GM12878 (cell line): ENCODE measurements at places on chromosomes 7 and 10.

- no peak for DNase-seq
Observed at GRCh38 chr7:128708235-128708634, 30.9 kb upstream of the CALU start.

GRCh38 chr7:18770822-18771221, 275.3 kb downstream of the HDAC9 start:
- no peak for DNase-seq

DNA sequence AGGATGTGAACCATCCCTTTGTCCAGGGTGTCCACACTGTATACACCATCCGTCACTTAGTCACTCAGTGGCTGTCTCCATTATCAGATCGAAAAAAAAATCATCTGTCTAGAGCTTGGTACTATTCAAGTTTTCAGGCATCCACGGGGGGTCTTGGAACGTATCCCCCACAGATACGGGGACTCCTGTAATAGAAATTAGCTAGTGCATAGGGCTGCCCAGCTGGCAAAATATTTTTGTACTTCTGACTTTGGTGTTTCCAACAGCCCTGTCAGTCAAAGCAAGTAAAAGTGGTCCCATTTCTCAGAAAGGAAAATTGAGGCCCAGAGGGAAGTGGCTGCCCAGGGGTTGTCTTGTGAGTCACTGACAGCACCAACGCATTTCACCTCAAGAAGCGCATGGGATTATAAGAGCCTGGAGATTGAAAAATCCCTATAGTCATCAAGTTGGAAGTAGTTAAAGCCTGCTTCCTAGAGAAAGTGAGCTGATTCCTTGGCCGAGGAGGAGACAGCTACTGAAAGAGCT, 52.1 kb upstream of the SLC29A3 start:
- DNase-seq = no peak

DNA sequence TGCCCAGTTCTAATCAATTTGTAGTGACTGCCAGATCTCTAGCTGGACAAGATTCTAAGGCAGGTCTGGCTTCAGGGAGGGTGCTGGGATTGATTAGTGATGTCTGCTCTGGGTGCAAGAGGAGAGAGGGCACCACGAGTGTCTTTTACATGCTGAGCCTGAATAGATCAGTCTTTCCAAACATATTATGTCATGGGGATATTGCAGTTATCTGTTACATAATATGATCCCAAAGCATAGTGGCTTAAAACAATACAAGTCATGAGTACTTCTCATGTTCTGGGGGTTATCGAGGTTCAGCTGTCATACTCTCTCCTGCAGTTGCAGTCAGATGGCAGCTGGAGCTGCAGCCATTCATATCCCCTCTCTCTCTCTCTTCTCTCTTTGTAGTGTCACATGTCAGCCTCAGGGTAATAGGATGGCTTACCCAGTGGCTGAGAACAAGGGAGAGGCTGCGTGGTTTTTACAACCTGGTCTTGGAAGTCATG, 26.0 kb downstream of the SLC29A3 start:
- no peak for DNase-seq

GRCh38 chr7:38881015-38881414, 28.0 kb downstream of the VPS41 start:
- no peak for DNase-seq

- DNase-seq = no peak
Observed at GRCh38 chr10:84613336-84614021, 285.1 kb downstream of the CCSER2 start.

GRCh38 chr7:27532314-27532713, 130.4 kb downstream of the HIBADH start:
- no peak for DNase-seq

DNA sequence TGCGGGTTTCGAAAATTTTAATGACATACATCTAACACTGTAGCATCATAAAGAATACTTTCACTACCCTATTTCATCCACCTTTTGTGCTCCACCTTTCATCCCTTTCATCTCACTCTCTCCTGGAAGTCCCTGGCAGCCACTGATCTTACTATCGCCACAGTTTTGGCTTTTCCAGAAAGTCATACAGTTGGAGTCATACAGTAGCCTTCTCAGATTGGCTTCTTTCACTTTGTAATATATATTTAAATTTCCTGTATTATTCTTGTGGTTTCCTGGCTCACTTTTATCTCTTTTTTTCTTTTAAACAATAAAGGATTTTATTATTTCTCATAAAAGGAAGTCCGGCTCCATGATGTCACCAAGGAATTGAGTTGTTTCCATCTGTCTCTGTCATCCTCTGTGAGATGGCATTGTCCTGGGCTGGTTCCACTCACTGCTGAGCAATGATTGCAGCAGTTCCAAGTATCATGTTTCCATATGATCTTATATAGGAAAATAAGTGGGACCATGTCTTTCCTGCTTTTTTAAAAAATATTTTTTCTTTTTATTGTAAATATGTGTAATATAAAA, 626.3 kb downstream of the POM121L12 start:
- no peak for DNase-seq

DNA sequence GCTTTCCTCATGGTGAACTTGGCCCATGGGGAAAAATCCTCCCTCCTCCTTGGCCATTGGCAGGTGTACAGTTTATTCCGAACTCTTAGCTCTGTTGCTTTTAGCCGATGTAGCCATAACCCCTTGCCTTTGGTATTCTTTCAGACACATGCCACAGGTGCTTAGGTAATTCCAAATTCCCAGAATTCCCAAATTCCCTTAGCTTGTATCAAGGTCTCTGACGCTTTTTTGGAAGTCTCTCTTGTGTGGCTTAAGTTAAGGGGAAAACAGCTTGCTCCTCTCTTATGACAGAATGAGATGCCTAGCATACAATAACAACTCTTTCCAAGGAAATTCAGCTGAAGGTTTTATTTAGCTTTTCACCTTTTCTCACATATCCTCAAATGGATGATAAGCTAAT, 68.0 kb downstream of the SUGCT start:
- DNase-seq = no peak

DNA sequence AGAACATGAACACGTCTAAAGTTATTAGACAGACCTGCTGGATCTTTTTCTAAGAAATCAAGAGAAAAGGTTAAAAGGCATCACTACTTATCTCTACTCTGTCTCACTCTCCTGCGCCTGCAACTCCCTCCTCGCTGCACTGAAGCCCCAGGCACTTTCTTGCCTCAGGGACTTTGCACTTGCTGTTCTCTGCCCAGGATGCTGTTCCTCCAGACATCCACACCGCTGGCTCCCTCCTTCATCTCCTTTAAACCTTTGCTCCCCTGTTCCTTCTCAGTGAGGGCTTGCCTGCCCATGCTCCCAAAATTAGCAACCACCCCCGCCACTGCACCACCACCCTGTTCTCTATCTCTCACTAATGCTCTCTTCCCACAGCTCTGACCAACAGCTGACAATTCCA, 87.4 kb downstream of the GOLGA7B start:
- DNase-seq = no peak

- DNase-seq = no peak
Observed at GRCh38 chr7:17408245-17408903, 109.9 kb downstream of the AHR start.

DNA sequence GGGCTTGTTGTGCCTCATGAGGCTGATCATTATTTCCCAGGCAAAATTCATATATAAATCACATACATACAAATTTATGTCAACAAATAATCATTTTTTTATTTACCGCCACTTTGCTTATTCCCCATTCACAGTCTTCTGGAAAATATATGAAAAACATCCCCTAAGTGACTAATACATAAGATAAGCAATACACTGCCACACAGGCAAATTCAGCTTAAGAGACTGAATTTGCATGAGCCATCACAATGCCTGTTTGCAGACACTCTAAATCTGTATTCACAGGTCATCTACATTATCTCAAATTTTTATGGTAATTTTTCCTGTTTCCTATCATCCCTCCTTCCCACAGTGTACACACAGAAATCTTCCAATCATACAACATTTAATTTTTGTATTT, 13.2 kb downstream of the OSBPL3 start:
- no peak for DNase-seq

- DNase-seq = no peak
Observed at GRCh38 chr7:29177963-29178600, 16.5 kb upstream of the CHN2 start.

DNA sequence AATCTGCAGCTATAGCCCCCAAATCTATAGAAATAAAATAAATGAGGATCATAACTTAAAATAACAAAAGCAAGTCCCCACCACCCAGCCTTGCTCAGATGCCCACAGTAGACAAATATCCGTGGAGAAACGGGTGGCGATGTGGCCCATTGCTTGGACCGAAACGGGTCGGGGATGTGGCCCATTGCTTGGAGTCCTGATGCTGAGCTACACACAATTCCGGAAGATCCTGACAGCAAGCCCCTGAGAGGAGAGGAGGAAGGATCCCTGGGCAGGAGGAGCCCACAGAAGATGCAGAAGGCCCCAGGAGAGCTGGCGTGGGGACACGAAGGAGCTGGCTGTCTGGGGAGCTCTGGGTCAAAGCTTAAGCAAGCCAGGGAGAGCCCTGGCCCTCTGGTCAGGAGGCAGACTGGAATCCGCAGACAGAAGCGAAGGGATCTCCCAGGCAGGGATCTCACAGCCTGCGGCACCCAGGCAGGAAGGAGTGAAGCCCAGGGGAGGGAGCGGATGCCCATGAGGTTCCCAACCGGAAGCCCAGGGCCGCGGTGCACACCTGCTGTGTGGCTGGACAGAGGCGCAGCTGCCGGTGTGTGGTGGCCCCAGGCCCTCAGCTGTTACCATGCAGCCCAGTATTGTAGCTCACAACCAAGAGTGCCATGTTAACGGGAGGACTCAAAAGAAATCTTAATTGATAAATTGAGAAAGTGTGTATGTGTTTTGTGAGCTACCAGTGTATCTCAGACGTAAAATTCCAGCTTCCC, 138.8 kb downstream of the ADARB2 start:
- DNase-seq = no peak

- no peak for DNase-seq
Observed at GRCh38 chr7:101255796-101256195, 10.9 kb upstream of the FIS1 start.

- DNase-seq = no peak
Observed at GRCh38 chr7:11730725-11731124, 101.3 kb downstream of the THSD7A start.

DNA sequence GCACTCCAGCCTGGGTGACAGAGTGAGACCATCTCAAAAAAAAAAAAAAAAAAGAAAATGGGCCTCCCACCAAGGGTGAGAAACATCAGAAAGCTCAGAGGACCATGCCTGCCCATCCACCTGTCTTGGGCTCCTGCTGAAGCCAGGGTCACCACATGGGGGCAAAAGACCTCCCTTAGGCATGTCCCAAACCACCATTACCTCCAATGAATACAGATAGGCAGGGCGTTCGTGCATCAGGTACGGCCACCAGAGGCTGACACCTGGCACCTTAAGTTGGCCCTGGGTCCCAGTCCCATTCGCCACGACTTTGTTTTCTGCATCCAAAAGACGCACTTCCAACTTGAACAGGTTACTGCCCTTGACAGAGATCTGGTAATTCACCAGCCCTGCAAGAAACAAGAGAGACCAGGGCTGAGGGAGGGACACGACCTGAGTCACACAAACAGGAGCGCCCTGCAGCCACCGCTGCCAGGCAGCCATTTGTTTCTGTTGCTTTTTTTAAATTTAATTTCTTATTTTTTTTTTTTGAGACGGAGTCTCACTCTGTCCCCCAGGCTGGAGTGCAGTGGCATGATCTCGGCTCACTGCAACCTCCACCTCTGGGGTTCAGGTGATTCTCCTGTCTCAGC, 6.1 kb downstream of the GUSB start:
- no peak for DNase-seq

DNA sequence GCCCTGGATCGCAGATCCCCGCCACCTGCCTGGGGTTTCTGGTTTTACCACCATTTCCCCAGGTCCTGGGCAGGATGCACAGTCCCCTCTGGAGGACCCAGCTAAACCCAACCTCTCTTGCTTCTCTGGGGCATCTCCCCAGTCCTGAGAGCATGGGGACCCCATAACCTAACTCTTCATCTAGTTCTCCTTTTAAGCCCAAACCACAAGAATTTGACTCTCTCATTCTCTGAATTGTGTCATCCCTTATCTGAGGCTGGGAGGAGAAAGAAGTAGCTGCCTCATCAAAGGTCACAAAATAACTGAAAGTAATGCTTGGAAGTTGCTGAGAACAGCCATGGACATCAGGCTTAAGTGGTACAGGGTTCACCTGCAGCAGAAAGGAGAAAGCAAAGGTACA, 159.9 kb downstream of the FGFR2 start:
- no peak for DNase-seq

- no peak for DNase-seq
Observed at GRCh38 chr7:2905027-2905426, 60.9 kb upstream of the GNA12 start.

GRCh38 chr7:46848944-46849343, 733.0 kb downstream of the TNS3 start:
- no peak for DNase-seq

DNA sequence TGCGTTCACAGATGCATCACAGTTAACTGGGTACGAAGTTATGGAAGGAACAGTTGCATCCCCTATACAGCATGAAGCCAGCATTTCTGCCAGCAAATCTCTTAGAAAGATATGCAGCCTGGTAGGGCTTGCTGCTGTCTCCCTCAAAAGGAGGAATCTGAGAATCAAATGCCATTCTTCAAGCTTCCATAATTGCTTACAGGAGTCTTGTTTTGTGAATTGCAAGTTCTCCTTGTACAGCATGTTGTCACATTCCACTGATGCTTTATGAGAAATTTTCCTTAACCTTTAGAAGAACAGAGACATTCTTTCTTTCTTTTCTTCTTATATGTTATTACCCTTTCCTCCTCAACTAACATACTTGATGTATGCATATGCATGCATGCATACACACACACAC, 134.6 kb downstream of the CHRM2 start:
- DNase-seq = no peak

GRCh38 chr7:34091321-34091917, 186.1 kb downstream of the BMPER start:
- DNase-seq = no peak

DNA sequence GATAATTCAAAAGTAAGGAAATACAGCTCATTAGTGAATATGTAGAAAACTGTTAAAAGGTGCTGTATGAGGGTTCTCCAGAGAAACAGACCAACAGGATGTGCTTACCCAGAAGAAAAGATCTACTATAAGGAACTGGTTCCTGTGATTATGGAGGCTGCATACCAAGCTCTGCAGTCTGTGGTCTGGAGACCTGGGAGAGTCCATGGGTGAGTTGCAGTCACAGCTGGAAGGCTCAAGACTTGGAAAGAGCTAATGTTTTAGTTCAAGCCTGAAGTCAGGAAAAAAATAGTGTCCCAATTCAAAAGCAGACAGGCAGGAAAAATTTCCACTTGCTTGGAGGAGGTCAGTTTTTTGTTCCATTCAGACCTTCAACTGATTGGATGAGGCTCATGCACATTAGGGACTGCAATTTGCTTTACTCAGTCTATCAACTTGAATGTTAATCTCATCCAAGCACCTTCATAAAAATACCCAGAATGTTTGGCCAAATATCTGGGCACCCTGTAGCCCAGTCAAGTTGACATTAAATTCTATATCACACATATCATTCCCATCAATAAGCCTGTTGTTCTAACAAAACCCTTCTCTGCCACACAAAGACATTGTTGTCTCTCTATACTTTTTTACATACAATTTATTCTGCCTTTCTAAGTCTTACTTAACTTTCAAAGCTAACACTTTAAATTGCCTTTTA, 197.9 kb upstream of the KLF6 start:
- no peak for DNase-seq

GRCh38 chr7:147412782-147413556, 1177.6 kb upstream of the C7orf33 start:
- no peak for DNase-seq

- DNase-seq = no peak
Observed at GRCh38 chr10:1631282-1631681, 106.0 kb downstream of the ADARB2 start.
